Activated CD4-positive, CD25-positive, alpha-beta regulatory T cell treated with anti-CD3 and anti-CD28 coated beads, Interleukin-2, amount 50 U/mL, for 24 hours (primary cell): ENCODE measurements at places on chromosomes 6 and 20.

DNA sequence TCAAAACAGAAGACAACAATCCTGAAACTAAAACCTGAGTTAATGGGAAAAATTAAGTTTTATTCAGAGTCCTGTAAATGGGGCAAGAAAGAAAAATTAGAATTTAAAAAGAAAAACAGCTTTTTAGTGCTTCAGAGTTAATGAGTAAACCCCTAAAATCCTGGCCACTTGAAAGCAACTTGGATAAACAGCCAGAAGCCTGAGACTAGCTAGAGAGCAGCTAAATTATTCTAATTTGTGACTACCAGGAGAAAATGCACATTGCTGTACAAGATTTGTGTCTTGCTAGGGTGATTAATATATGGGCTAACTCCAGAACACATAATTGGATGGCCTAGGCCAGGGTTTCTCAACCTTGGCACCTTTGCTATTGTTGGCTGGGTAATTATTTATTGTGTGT, 62.4 kb upstream of the ARG1 start:
- ATAC-seq = no peak

GRCh38 chr20:15520930-15521524, 1052.2 kb downstream of the KIF16B start:
- ATAC-seq = no peak

GRCh38 chr6:13273202-13273930, 55.0 kb downstream of the TBC1D7 start:
- ATAC-seq = no peak

DNA sequence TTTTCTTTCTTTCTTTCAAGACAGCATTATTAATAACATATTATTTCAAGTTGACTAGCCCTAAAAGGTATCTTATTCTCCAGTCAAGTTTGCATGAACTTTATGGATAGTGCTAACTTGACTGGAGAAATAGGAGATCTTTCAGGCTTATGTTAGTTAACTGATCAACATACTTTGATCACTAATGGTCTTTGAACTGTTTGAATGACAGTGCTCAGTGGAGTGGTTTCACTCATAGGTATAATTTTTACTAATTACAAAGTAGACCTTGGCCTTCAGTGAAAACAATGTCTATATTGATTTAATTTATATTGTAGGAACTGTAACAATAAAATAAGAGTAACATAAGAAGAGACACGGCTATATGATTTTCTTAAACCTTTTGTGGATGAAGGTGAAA, 8.0 kb upstream of the LRRC1 start:
- no peak for ATAC-seq

DNA sequence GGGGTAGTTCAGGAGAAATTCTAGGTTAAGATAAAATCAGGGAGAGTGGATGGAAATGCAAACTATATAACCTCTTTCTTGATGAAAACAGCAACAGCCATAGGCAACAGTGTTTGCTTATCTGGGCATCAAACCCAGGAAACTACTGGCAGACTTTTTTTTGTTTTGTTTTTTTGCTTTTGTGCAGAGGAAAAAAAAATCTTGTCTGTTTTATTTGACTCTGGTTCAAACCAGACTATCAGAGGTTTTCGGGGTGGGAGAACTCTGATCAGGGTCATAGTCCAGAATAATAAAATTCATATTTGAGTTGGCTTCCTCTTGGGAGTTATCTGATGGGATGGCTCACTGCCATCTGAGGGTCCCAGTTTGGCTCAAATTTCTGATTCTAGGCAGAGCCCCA, 88.8 kb upstream of the ZNFX1 start:
- ATAC-seq = no peak

GRCh38 chr6:155067956-155068615, 73.0 kb downstream of the TIAM2 start:
- ATAC-seq = no peak

DNA sequence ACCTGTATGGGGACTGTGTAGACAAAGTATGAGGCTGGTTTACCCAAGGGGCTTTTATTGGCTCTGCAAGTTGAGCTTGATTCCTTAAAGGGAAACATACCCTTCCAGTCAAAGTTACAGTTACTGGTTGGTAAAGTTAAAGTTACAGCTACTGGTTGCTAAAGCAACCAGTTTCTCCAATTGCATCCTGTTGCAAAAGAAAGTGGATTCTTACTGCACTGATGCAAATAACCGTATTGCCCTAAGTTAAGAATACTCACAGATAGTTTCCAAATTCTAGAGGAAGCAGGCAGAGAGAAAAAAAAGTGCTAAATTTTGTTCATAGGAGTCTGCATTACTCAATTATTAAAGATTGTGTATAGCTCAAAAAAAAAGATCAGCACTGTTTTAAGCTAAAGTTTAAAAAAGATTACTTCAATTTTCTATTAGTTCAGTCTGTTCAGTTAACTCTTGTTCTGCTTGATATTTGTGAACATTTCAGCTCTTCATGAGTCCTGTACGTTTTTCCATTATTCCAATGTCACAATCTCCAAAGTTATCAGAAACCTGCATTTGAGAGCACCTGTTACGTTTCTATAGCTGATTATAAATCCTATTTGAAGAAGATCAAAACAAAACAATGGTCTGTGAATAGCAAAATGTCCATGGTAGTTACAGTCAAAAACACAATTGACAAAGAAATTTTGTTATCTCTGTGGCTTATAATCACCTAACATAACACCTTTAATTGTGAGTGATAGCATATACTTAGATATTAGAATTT, 8.6 kb upstream of the IL22RA2 start:
- ATAC-seq = no peak

DNA sequence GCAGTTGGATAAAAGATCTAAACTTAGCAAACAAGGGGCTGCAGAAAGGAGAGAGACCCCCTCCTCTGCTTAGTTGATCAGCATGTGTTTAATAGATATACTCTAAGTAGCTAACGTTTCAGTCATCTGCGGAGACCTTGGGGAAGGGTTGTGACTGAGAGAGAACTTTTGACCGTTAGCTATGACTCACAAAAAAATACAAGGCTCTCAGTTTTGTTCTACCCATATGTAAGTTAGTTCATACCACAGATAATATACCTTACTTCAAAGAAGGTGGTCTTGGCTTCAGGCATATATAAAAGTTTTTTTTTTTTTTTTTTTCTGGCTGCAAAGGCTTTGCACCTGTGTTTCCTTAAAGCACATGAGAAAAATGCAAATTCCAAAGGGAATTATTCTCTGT, 258.9 kb downstream of the GJA1 start:
- no peak for ATAC-seq

DNA sequence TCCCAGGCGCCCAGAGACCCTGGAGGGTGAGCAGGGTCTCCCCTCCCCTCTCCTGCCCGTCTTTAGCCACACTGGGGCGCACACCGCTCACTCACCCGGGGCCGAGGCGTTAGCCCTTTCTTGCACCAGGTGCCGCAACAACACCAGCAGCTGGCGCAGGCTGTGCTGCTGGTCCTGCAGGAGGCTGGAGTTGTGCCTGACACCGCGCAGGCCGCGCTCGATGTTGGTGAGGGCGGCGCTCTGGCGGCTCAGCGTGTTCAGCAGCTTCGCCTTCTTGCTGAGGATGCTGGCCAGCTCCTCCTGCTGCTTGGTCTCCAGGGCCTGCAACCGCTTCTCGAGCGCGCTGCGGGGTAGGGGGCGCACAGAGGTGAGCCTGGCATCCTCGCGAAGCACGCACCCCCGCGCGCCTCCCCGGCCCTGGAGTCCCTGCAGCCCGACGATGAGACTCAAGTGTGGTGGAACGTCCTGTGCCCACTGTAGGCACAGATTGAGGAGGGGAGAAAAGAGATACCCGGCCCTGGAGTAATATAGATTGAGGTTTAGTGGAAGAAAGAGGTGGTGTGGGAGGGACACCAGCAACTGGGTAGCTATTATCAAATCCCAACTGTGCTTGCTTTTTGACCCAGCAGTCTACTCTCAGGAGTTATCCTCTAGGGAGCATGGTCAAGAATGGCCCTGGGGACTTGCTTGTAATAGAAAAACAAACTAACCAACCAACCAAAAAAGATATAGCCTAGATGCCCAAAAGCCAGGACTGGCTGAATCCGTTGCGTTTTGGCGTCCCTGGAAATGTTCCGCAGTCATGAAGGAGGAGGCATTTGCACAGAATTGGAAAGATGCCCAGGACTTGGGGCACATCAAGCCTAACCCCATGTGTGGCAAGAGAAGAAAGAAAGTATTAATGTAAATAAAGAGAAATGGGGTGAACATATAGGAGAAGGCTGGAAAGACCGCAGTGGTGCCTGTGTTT, 30.9 kb downstream of the ANGPT4 start:
- ATAC-seq = no peak

GRCh38 chr20:36548006-36548315, 6.6 kb downstream of the MYL9 start:
- ATAC-seq = no peak

GRCh38 chr6:138222901-138223546, 4.7 kb upstream of the PBOV1 start:
- ATAC-seq = no peak
